ENCODE measurements at places on chromosomes 4 and X.

DNA sequence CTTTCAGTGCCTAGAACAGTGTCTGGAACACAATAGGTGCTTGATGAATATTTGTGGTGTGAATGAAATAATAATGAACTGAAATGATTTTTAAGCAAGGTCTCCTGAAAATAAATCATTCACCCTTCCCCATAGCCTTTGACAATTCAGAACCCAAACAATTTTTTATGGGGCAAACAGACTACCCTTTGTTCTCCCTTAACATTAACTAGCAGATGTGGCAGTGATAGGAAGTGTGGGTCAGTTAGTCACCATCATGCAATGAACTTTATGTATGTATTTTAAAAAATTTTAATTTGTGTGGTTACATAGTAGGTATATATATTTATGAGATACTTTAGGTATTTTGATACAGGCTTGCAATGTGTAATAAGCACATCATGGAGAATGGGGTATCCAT lies 27.2 kb upstream of the CD40LG start:
- DNase-seq = no peak

GRCh38 chrX:10597871-10598270 lies 22.5 kb downstream of the MID1 start:
- DNase-seq = no peak

GRCh38 chr4:76977736-76978350 lies 28.3 kb downstream of the SEPTIN11 start:
- no peak for DNase-seq

- DNase-seq = no peak
Observed at GRCh38 chr4:176298664-176299063, 21.1 kb upstream of the SPCS3 start.

GRCh38 chr4:117249333-117249732 lies 164.0 kb upstream of the TRAM1L1 start:
- DNase-seq = no peak

GRCh38 chr4:4182835-4183568 lies 43.7 kb downstream of the OTOP1 start:
- no peak for DNase-seq

DNA sequence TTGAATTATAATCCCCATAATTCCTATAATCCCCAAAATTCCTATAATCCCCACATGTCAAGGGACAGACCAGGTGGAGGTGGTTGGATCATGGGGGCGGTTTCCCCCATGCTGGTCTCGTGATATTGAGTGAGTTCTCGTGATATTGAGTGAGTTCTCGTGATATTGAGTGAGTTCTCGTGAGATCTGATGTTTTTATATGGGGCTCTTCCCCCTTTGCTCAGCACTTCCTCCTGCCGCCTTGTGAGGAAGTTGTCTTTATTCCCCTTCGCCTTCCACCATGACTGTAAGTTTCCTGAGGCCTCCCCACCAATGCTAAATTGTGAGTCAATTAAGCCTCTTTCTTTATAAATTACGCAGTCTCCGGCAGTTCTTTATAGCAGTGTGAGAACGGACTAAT lies 36.6 kb upstream of the GPR78 start:
- no peak for DNase-seq

GRCh38 chrX:13494562-13494961 lies 74.8 kb upstream of the EGFL6 start:
- DNase-seq = no peak

DNA sequence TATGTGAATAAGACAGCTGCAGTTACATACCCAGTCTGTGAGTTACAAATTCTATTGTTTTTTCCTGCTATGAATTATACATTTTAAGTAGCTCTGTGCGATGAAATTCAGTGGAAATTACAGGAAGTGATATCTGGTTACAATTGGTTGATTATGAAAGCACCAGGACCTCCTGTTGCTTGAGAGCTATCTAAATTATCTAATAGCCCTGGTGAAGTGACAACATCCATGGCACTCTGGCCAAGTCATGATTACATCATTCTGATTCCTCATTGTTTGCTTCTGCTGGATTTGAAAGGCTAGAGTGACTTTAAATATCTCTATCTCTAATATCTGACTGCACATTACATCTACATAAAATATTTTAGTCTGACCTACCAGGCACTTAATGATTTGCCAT lies 515.0 kb downstream of the CFAP47 start:
- no peak for DNase-seq

DNA sequence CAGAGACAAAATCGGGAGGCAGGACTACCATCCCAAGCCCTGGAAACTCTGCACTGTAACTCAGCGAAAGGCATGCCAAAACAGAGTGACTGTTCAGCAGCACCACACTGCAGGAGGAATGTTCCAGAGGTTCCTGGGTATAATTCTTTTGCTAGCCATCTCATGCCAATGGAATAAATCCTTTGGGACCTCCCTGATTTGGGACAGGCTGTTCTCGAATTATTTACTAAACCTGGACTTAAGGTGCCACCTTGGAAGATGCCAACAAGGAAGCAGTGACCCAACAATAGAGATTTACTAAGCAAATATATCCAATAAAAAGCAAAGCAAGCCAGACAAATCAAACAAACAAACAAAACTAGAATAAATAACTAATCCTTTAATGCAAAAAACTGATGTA lies 9.3 kb downstream of the AADAT start:
- DNase-seq = no peak

GRCh38 chr4:105652286-105652888 lies 56.1 kb downstream of the INTS12 start:
- DNase-seq = no peak

- DNase-seq = no peak
Observed at GRCh38 chrX:121894756-121895155, 847.3 kb downstream of the GLUD2 start.

GRCh38 chr4:81003597-81004111 lies 26.9 kb upstream of the BMP3 start:
- no peak for DNase-seq

GRCh38 chrX:151692825-151693224 lies 2.4 kb upstream of the PRRG3 start:
- no peak for DNase-seq

DNA sequence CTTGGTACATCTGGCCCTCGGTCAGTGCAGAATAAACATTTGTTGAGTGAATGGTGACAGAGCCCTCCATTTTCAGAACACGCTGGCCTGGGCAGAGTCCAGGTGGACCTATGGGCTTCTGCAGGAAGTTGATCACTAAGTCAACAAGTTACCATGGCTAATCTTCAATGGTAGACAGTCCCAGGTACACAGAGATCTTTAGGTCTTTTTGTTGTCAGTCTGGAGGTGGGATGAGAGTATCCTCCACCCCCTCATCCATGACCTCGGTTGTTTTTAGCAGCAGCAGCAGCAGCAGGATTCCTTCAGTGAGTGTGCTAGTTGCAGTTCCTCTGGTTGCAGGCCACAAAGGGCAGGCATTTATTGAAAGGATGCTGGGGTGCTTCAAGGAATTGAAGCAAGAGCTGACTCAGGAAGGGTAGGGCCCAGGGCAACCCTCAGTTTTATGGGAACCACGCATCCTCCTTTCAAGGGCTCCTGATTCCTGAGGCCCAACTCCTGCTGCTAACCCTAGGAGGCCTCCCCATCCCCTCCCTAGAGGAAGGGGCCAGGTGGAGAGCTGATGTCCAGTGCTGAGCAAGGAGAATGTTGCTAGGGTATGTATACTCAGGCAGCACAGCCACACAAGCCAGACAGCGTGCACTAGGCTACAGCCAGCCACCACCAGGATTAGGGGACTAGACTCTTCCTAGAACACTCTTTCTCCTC lies 1.7 kb upstream of the USP27X start:
- no peak for DNase-seq

DNA sequence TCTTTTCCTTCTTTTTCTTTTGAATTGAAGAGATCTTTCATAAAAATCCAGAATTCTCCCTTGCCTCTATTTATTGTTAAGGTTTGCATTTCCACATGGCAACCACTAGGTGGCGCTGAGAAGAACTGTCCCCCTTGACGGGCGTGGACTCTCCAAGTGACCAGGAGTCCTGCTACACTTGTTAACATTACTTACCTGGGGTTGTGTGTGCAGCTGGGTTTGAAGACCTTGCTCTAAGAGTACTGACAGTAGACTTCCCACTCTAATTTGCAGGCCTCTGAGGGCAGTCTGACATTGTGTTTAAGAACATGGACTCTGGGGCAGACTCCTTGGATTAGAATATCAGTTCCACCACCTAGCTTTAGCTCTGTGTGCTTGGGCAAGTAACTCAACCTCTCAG lies 52.8 kb downstream of the GPRIN3 start:
- DNase-seq = no peak

- no peak for DNase-seq
Observed at GRCh38 chr4:15457406-15458201, 12.1 kb upstream of the CC2D2A start.

DNA sequence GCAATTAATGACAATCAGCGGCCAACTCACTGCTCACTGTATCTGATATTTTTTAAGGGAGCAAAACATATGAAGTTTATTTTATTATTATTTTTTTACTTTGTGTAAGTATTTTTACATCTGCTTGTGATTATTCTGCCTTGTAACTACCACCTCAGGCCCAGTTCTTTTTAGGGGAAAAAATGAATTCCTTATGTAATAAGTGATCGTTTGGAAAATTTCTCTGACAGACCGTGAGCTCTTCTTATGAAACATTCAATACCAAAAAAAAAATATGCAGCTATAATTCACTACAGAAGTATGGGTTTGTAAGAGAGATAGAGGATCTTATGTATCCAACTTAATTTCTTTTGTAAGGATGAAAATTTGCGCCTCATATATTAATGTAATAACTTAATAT lies 33.5 kb upstream of the STOX2 start:
- no peak for DNase-seq

- DNase-seq = no peak
Observed at GRCh38 chrX:1545776-1546408, 8.9 kb upstream of the P2RY8 start.

GRCh38 chrX:54483946-54484345 lies 12.1 kb downstream of the FGD1 start:
- DNase-seq = no peak

- no peak for DNase-seq
Observed at GRCh38 chr4:38687571-38688011, 23.6 kb downstream of the KLF3 start.

GRCh38 chr4:87521757-87522374 lies 7.3 kb downstream of the SPARCL1 start:
- no peak for DNase-seq

DNA sequence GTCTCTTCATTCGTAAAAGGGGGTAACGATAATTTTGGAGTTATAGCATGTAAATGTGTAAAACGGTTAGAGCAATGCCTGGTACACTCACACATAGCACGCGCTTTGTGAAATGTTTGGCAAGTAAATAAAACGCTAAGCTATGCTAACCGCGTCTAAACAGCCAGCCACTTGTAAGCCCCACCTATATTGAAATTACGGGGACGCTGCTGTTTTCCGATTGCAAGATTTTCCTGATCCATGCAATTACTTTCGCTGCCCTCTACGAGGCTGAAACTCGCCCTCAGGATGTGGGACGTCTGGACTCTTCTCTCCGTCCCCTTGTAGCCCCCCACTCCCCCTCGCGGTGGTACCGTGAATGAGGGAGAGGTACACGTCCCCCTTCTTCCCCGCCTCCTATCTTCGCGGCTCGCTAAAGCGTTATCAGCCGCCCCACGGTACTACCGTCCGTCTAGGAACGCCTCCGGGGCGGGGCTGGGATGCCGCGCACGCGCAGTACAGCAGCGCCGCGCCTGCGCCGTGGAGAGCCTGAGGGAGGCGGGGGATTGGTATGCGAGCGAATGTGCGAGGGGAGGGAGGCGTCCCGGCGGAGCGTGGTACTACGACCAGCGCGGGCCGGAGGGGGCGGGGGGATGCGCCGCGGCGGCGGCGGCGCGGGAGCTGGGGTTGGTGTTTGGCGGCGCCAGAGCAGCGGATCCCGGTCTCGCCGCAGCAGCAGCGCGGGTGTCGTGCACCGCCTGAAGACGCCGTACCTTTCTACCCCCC lies at the start of gene STIM2:
STIM2 (plus strand) TSS at position 685 of the 765 bp plus-strand sequence.
- DNase-seq = peak; percentile 97

- no peak for DNase-seq
Observed at GRCh38 chr4:94722270-94722669, 35.5 kb upstream of the BMPR1B start.

- DNase-seq = no peak
Observed at GRCh38 chrX:11791090-11791489, 33.1 kb downstream of the MSL3 start.

DNA sequence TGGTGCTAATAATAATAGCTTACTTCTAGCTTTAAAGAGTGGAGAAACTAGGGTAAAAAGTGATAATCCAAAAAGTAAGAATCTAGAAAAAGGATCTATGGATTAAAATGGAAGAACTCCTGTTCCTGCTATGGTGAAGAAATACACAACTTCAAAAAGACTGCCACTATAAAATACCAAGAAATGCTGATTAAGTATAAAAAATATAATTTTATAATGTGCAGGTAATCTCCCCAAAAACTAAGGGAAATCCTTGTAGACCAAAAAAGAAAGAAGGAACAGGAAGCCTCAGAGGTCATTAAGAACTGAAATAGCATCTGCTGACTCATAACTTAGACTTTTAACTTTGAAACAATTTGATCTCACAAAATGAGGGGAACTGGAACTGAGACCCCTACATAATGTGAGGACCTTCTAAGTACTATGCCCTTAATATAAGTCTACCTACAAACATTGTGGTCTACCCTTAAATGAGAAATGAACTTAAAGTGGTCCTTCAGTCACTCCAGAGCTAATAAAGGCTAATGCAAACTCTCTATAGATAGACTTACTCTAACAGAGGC lies 50.6 kb upstream of the SRPX start:
- no peak for DNase-seq

DNA sequence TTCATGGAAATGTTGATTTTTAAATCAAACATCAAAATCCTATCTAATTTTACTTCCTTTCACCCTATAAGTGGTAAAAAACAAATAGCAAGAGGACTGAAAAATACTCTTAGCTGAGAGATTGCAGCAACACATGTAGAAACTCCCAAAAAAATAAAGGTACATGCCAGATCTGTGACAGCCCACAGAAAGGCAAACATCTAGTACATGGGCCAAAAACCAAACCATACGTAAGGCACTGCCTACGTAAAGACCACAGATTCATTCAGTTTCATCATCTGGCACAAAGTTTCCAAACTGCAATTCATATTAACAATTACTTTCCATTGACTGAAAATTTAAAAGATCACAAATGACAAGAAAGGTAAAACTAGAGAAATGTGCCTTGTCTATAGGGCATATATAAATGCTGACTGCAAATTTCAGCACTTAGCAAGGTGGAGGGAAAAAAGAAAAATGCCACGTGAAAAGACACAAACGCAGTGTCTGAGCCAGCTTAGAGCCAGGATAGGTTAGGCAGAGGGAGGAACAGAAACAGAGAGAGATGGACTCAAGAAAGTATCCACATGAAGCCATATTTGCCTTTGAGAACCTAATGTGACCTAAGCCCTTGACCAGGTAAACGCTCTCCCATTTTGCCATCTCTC lies 88.1 kb downstream of the TSPAN5 start:
- no peak for DNase-seq

DNA sequence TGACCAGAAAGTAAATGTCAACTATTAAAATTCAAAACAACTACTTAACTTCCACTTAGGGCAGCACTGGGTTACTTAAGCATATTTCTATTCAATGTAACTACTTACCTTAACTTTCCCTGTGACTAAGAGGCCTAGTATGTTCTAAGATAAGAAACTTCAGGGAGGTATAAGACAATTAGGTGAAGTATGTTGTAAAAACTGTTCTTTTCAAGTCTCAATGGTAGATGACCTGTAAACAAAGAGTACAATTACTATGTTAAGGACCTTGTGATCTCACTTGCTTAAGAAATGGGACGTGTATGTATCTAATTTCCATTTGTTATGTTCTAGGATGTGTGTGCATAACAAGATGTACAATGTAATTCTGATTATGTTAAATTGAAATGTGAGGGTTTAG lies 960.5 kb downstream of the CCSER1 start:
- no peak for DNase-seq
